Progenitor cell of endocrine pancreas (in vitro differentiated cells): ENCODE measurements at places on chromosomes 2 and 18.
A peak's percentile ranks its signal among the peaks of the same experiment; 100 is the strongest.

GRCh38 chr2:171939743-171940071 lies 17.4 kb downstream of the HAT1 start:
- no peak for DNase-seq

DNA sequence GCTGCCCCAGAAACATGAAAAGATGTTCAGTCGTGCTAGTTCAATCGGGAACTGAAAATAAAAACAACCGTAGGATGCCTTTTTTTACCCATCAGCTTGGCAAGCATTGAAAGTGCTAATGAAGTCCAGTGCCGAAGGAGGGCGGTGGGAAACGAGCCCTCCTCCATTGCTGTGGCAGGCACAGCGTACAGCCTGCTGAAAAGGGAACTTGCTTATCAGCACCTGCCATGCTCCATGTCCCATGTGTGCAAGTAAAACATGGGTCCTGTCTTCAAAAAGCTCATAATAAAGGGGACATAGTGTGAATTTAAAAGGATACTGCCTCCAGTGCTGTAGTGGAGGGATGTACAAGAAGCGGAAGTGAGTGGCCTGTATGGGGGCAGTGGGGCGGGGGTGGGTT lies 82.4 kb downstream of the ARMC9 start:
- DNase-seq, result no peak

GRCh38 chr2:205511221-205511620 lies 171.1 kb upstream of the NRP2 start:
- no peak for DNase-seq

DNA sequence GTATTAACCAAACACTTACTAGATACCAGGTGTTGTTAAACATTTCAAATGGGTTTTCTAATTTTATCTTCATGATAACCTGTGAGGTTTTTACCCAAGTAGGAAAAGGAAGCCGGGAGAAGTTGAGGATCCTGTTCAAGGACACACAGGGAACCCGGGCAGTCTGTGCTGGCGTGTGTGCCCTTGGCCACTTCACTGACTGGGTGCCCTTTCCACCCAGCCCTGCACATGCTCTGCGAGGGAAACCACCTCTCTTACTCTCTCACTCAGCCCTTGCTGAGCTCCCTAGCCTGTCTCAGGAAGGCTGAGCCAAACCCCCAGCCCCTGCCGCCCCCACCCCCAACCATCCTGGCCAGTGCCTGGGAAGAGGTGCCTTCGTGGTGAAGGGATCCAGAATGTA lies 51.8 kb downstream of the TEX44 start:
- no peak for DNase-seq

DNA sequence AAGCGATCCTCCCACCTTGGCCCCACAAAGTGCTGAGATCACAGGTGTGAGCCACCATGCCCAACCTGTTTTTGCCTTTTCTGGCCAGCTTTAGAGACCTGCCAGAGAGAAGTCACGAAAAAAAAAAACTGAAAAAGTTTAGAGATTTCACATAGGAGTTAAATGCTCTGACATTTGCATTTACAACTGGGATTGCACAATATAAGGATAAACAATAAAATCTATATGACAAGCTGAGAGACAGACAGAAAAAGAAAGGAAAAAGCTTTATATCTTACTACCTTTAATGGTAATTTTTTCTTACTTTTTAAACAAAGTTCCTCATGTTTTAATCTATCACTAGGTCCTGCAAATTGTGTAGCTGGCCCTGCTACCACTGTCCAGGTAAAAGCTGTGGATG lies 466.5 kb downstream of the TXNL1 start:
- DNase-seq, result no peak

GRCh38 chr2:230347659-230348305 lies 20.8 kb downstream of the SP140L start:
- no peak for DNase-seq

GRCh38 chr2:157593411-157593810 lies 35.3 kb downstream of the ACVR1C start:
- DNase-seq, result no peak

DNA sequence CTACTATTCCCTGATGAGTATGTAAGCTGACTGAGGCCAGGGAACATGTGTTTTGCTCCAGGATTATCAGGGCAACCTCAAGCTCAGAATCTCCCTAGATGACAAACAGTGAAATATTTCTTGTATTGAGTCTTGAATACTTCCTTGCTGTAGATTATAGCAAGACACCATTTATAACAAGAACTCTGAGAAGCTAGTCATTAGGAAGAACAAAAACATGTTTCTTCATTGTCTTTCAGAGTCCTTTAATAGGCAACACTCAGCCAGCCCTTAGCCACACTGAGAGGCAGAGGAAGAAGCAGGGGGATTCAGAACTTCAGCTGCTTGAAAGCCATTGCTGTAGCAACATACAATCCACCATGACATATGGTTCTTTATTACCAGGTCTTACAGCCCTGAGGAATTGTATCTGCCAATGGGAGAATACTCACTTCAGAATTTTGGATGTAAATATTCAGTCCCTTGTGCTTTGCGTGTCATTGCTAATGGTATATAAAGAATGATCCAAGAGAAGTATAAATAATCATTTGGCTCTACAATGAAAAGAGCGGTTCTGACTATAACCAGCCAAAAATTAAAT lies 117.5 kb upstream of the NCKAP5 start:
- DNase-seq, result no peak

DNA sequence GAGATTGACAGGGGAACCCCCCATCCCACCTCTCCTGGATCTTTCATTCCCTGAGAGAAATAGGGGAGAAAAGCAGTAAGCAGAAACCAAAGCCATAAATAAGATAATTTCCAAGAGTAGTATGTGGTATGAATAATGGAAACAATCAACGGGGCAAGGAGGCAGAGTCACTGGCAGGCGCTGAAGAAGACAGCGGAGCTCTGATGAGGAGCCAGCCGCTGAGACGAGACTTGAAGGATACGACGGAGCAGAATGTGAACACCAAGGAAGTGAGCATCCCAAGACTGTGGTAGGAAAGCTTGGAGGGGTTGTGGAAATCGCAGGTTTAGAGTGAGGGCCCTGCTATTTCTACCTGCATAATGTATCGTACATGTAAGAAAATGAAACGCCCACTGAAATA lies 93.6 kb upstream of the CBLN2 start:
- no peak for DNase-seq

GRCh38 chr2:162403884-162404283 lies 60.0 kb downstream of the GCA start:
- no peak for DNase-seq

- peak; percentile 36 for DNase-seq
These were observed 18.8 kb downstream of the KLHL41 start for GRCh38 chr2:169528271-169528701.

DNA sequence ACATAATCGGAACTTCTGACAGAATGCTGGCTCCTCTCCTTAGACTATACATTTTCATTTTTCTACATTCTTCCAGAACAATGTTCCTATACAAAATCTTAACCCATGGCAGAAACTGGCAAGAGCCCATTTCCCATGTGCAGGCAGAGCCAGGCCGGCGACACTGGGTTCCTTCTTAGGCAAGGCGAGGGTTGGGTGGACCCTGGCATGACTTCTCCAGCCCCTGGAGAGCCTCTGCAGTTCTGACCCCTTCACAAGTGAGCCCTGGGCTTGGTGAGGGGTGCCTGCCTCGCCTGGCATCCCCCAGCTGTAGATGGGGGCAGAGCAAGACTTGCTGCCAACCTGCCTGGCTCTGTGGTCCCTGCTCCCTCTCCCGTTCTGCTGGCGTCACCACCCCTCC lies 5.0 kb downstream of the GYPC start:
- DNase-seq, result no peak

GRCh38 chr2:140526575-140526974 lies 1604.2 kb downstream of the LRP1B start:
- no peak for DNase-seq

GRCh38 chr2:70930371-70931329 lies 5.0 kb upstream of the ATP6V1B1 start:
- DNase-seq, result no peak

- DNase-seq, result no peak
These were observed 265.1 kb downstream of the SH3BP4 start for GRCh38 chr2:235216901-235217300.

- no peak for DNase-seq
These were observed 11.6 kb downstream of the TRIB2 start for GRCh38 chr2:12728221-12728777.

DNA sequence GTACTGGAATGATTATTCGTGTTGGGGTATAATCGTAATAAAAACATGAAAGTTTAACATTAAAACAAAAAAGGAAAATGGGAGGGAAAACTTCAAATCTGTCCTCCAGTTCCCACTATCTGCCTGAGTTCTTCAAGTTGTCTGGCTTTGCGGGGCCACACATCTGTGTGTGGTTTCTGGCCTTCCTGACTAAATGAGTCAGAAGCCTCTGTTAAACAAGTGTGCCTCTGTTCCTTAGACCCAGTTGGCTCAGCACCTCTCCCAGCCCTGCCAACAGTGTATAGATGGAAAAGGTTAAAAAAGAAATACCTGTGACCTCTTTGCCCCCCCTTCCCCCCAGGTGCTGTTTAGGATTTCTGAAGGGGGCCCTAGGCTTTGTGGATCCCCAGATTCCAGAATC lies 30.2 kb downstream of the XDH start:
- DNase-seq, result no peak

- no peak for DNase-seq
These were observed 43.0 kb upstream of the CYBRD1 start for GRCh38 chr2:171479154-171479814.

DNA sequence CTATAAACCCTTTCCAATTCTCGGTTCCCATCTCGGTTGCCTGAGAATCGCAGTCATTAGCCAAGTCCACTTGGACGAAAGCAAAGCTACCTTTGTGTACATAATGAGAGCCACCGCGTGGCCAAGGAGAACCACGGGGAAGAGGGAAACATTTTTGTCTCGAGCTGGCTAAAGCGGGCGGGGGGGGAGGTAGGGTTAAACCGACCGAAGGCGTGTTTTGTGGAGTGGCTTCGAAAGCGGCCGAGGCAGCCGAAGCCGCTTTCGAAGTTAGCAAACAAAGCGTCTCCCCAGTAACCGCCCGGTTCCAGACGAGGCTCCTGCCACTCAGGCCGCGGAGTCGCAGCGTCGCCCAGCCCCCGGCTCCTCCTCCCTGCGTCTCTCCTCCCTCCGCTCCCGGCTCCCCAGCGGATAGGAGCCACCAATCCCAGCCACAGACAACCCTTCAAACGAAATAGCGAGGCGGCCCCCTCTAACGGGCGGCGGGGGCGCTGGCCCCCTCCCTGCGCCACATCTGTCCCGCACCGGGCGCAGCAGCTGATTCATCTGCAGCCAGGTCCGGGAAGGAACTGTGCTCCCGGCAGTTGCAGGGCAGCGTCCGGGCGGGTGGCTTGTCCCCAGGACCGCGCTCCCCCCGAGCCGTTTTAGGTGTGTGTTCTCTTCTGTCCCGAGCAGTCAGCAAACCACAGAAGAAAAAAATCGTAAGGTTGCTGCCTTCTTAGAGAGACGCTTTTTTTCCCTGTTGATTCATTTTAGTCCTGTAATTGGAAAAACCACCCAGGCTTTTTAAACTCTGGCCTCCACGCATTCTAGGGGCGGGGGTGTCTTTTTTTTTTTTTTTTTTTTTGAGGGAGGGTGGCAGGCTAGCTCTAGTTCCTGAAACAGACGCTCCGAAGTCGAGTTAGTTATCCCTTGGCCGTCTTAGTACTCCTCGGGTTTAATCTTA lies 1.8 kb upstream of the TGIF1 start:
- peak; percentile 90 for DNase-seq

DNA sequence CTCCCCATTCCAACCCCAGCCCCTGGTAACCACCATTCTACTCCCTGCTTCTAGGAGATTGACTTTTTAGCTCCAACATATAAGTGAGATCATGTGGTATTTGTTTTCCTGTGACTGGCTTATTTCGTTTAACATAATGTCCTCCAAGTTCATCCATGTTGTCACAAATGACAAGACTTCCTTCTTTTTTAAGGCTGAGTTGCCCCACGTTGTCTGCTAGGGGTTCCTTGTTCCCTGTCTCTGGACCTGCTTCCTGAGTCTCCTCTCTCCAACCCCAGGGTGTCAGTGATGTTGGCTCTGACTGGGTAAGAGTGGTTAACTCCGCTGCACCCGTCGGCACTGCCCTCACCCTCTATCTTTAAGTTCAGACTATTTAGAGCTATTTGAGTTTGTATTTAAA lies 175.2 kb downstream of the SH3RF3 start:
- no peak for DNase-seq

DNA sequence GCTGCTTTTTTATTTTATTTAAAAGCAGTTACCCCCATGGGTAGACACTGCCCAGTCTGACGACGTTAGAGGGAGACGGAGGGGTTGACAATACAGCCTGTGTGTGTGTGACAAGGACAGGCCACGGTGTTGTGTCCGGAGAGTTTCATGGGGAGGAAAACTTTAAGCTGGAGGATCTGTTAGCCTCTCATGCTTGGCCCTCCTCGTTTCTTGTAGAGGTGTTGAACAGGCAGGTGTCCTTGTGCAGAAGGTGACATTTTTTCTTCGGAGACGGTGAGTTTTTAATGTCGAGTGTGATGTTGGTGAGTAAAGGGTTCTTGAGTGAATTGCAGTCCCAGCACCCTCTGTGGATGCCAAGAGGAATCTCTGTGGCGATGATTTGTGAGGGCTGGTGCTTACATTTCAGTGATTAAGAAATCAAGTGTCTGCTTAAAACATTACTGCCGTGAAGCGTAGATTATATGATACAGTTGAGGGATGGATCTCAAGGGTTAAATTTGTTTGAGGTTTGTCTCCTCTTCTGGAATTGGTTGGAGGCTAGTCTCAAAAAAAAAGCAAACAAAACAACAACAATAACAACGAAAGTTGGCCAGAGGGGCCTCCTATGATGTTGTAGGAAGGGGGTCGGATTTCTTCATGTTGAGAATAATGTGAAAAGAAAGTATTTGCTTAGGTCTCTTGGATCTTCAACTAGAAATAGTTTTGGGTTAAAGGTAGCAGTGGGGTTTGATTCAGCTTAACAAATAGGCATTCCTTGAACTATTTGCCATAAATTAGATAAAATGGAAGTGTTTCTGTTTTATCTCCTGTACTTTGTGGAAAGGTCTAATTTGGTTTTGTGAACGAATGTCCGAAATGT lies 1.6 kb downstream of the NCOA1 start:
- no peak for DNase-seq

GRCh38 chr2:16635791-16636699 lies 29.6 kb downstream of the CYRIA start:
- DNase-seq, result no peak

- no peak for DNase-seq
These were observed 2.0 kb downstream of the PROC start for GRCh38 chr2:127420039-127420864.
